Activated T-cell treated with anti-CD3 and anti-CD28 coated beads for 24 hours (primary cell): ENCODE measurements at places on chromosomes 7 and 10.

GRCh38 chr10:71804077-71804476, 30.8 kb upstream of the VSIR start:
- no peak for DNase-seq

- DNase-seq, result no peak
Observed at GRCh38 chr7:85682833-85683620, 496.2 kb upstream of the SEMA3D start.

GRCh38 chr10:120978589-120979252, 127.6 kb downstream of the WDR11 start:
- DNase-seq, result no peak

DNA sequence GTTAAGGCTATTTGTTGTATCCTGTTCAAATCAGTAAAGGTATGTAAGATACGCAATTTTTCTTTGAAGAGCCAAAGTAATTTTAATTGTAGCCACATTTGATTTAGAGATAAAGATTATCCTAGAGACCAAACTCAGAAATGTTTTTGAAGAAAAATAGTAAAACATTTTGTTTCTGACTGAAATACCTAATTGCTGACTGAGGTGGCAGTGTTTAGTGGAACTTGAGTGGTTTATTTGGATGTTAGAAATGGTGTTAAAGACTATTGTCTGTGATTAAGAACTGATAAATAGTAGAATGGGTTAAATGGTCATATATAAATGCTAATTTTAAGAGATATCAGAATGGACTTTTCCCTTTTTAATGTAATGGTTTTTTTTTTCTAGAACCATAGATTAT, 15.3 kb downstream of the EDRF1 start:
- DNase-seq, result no peak

DNA sequence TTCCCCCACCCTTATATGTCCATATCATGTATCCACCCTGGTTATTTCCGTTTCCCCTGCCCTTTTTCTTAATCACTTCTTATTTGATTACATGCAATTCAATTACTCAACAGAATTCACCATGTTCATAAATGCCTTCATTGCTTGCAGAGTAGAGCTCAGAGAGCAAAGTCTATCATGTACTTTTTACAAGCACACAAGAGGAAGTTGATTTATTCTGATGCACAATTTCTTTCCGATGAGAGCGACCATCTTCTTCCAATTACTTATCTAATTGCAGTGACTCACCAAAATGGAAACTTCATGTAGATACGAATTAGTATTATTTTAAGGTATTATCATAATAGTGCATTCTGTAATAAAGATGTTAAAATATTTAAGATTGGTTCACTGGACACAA, 430.5 kb upstream of the KLF6 start:
- DNase-seq, result no peak

- no peak for DNase-seq
Observed at GRCh38 chr10:126250527-126251310, 137.6 kb downstream of the ADAM12 start.

GRCh38 chr7:22049766-22050500, 104.2 kb upstream of the CDCA7L start:
- DNase-seq, result no peak
